Posterior vena cava (tissue), 2 donors: ENCODE measurements at places on chromosomes 2 and 18. TPM values are rescaled to one million over a fixed set of nuclear protein-coding genes. Genes with fewer than 3 reads are reported as not detected.

GAD1 gene
- not detected for total RNA-seq

GRCh38 chr2:71933467-71934319, 214.0 kb downstream of the CYP26B1 start:
- peak; percentile 73 for DNase-seq

CCDC178 gene
- 1.2 TPM for total RNA-seq

DNA sequence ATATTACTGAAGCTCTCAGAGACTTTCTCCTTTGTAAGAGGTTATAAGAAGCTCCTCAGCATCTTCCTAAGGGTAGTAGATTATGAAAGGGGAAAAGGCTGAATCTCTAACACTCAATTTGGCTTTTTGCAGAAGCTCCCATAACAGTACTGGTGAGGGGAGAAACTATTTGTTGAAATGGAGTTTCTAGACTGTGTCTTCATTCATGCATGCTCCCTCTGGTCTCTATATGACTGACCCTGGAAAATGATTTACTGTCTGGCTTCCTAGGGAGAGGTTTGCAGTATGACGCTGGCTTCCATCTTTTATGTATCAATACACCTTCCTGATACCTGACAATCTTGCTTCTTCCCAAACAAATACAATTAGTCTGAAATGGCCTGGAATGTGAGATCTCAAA, 63.9 kb downstream of the LDAH start:
- no peak for DNase-seq

IL36G gene
- total RNA-seq: not detected

- DNase-seq: no peak
These were observed 132.2 kb upstream of the RASGRP3 start for GRCh38 chr2:33344230-33344629.

- no peak for DNase-seq
These were observed 43.5 kb downstream of the ATP8B1 start for GRCh38 chr18:57759650-57760049.

KCNJ13 gene
- total RNA-seq: not detected

DNA sequence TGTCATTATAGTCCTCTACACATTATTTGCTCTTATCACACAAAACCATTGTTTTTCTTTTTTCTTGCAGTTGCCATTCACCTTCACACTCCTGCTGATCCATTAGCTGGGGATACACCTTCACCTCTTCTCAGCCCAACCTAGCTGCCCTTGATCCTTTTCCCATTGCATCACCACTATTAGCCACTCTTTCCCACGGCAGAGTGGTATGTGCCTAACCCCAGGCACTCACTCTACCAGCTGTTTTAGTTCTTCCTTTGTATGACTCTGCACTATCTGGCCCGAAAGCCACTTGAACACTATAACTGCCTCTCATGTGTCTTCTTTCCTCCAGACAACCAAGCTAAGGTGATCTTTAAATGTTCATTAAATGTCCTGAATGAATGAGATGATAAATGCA, 145.4 kb upstream of the PIK3C3 start:
- DNase-seq: no peak

DNA sequence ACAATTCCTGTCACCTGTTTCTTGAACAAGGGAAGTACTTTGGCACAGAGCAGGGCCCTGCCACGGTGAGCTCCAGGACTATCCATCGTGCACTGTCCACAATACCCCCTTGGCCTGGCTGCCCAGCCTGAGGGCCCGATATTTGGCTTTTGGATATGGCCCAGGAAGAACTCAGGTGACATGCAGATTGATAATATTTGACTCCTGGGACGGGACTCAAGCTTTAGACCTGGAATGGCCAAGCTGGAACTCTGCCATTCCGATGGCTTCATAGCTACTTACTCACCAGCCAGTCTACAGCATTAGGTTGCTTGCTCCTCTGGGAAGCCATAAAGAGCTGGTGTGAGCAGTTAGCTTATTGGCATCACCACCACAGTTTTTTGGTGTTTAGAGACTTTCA, 26.6 kb downstream of the EML6 start:
- DNase-seq: no peak

GRCh38 chr2:74199275-74199701, 873 bp downstream of the MTHFD2 start:
- no peak for DNase-seq

DNA sequence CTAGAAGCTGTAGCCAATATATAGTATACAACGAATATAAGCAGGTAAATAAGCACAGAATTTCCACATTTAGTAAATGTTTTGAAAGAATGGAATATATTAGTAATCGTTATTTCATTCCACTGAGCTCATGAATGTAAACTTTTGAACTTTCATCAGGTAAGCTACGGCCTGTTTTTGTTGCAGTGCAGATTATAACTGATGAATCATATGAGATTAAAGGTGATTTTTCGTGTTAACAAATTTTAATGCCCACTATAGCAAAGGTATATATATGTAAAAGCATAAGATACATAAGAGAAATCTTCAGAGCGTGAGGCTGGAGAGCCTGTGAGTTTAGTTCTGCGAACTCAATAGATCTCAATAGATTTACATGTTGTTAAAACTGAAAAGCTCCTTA, 1.1 kb downstream of the SCYGR1 start:
- DNase-seq: no peak

KLHL41 gene
- 0.60 TPM for total RNA-seq

ASB18 gene
- not detected for total RNA-seq

- no peak for DNase-seq
These were observed 37.6 kb downstream of the C18orf63 start for GRCh38 chr18:74353169-74353775.

GRCh38 chr2:127675331-127676261, at the start of gene LIMS2:
Gene LIMS2, minus strand, starts transcription at chr2:127675530. Its CDS starts 506 bp downstream, at chr2:127675024.
- DNase-seq: peak; percentile 88

CKAP2L gene
- total RNA-seq: 0.24 TPM

DNA sequence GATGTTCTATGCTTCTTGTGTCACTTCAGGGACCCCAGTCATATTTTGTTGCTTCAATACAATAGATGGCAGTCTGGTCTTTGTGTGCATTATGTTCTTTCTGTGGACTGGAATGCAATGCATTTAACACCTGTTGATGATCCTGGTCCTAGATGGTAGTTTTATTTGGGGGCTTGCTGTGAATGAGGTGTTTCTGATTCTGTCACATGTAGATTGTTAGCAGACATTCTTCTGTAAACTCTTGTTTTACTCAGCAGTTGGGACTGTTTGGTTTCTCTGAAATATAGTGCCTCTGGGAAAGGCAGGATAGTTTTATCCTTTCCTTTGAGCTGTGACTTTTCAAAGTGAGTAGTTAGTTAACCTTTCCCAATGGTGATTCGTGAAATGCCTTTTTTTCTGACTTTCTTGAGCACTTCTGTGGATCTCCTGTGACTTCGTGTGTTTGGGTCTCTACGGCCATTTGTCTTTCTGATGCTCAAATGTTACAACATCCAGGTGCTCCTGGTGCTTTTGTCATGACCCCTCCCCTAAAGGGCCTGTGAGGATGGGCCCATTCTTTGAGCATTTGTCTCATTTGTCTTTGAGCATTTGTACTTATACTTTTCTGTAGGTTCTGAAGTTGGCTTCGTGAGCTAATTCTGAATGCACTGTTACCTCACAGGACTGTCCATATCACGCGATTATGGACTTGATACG, 20.8 kb downstream of the ADNP2 start:
- no peak for DNase-seq

DNA sequence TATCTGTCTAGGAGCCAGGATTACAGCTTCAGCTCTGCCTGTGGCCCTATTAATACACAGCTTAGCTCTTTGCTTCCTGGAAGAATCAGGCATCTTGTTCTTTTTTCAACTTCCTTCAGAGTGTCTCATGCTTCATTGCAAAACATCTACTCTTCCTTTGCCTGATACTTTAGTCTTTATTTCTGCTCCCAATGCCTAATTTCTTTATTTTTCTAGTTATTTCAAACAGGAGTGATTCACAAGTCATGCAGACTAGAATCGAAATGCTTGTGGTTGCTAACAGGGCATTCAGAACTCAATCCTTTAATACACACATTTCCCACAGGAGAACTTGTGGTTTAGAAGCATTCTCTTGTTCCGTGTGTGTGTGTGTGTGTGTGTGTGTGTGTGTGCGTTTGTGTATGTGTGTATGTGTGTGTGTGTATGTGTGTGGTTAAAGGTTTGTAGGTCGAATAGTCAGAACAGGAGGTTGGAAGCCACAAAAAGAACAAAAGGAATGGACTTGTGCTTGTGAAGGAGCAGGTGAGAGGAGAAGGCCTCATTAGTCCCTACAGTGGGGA, 28.3 kb upstream of the INSIG2 start:
- no peak for DNase-seq

- DNase-seq: peak; percentile 93
These were observed 67.4 kb downstream of the TNP1 start for GRCh38 chr2:216792222-216793021.

AUP1 gene
- total RNA-seq: 64.4 TPM

GRCh38 chr2:200451511-200451910, 58.4 kb downstream of the KCTD18 start:
- DNase-seq: no peak

GRCh38 chr2:240111253-240111652, 24.9 kb downstream of the COPS9 start:
- DNase-seq: no peak

GRCh38 chr2:36963106-36963505, 3.2 kb downstream of the STRN start:
- DNase-seq: no peak

DNA sequence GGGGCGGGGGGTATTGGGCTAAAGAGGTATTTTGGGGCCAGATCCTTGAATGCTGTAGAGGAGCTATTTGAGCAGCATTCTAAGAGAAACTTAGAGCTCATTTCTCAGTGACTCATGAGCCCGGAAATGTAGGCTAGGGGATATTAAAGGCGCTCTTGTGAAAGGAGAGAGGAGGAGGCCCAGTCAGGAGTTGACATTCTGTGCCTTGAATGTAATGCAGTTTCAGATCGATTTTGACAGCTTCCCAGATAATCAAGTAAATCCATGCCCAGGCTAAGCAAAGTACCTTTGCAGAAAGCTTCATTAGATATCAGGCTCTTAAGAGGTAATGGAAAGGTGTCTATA, 1.5 kb downstream of the CAB39 start:
- DNase-seq: no peak

GRCh38 chr18:69686861-69687260, 260.8 kb downstream of the CD226 start:
- no peak for DNase-seq

DNA sequence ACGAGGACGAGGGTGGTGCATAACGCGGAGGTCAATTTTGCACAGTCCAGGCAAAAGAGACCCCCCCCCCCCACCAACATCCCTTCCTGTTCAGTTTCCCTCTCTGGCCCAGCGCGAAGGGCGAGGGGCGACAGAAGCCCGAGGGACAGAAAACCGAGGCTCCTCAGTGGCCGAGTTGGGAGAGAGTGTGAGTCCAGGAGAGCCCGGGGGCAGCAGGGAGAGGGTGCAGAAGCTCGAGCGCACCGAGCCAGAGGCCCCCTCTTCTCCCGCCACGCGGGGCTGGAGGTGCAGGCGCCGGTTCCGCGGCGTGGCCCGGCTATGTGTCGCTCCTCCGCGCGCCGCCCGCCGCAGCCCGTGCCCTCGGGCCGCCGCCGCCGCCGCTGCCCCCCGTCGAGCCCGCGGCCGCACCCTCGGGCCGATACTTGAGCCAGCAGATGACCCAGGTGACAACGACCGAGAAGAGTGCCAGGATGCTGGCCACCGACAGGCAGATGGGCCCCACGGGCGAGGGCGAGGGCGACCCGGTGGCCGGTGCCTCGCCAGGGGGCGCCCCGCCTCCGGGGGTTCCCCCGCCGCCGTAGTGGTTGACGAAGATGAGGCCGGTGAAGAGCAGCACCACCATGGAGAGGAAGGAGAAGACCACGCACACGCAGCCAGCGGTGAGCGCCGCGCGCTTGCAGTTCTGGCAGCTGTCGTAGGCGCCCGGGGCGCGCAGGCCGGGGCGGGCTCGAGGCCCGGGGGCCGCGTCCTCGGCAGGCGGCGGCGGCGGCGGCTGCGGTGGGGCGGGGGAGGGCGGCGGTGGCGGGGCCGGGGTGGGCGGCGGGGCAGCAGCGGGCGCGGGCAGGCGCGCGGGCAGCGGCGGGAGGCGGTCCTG, 20.2 kb upstream of the PAX3 start:
- peak; percentile 76 for DNase-seq

DNA sequence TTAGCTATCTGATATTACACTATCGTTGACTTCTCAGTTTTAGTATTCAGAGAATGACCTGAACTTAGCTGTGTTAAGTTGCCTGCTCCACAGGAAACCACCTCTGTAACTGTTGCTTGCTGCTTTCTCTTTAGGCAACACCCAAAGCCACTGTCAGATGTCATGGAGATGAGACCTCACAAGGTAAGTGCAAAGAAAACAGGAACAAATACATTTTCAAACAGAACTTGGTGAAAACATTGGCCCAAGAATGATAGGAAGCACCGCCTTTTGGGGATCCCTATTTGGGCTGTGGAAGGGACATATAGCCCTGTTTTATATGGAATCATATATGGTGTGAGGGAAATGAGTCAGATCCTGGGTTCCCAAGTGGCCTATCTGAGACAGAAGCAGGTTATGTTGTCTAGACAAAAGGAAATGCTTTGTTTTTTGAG, 143.4 kb downstream of the UBE2E3 start:
- no peak for DNase-seq

- no peak for DNase-seq
These were observed 30.7 kb upstream of the TXNDC2 start for GRCh38 chr18:9854801-9855676.

- DNase-seq: no peak
These were observed 138.0 kb downstream of the AGPS start for GRCh38 chr2:177530561-177530960.

GRCh38 chr2:202542142-202542541, 92.6 kb upstream of the FAM117B start:
- no peak for DNase-seq

PPIL3 gene
- 20.6 TPM for total RNA-seq

DNA sequence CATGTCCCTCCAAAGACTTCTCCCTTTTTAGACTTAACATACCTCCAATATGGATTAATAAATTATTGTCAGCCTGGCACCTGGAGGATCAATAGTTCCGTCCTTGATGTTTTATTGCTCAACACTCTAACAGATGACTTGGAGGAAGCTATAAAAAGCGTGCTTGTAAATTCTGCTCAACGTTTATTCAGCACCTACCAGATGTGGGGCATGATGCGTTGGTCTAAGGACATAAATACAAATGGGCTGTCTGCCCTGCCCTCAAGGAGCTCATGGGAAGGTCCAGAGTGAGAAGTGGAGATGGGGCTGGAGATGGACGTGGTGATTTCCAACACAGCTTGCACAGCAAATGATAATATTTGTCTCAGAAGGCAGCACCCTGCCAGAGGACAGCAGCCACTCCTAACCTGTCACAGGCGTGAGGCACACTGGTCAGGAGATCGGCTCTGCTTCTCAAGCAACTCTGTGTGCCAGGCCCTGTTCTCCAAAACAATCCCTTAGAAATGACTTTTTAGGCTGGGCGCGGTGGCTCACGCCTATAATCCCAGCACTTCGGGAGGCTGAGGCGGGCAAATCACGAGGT, 25.5 kb upstream of the ZCCHC2 start:
- DNase-seq: no peak

ALPP gene
- not detected for total RNA-seq

GRCh38 chr2:221948076-221948475, 350.7 kb downstream of the PAX3 start:
- DNase-seq: no peak

GRCh38 chr2:22944143-22944542, 440.8 kb upstream of the KLHL29 start:
- DNase-seq: no peak

HNMT gene
- 37.5 TPM for total RNA-seq

GRCh38 chr2:197893403-197894177, 89.2 kb downstream of the PLCL1 start:
- DNase-seq: no peak
